ENCODE measurements at places on chromosomes 2 and 18. TPM values are rescaled to one million over a fixed set of nuclear protein-coding genes. Genes with fewer than 3 reads are reported as not detected.

GRCh38 chr2:16717477-16717876 lies 51.8 kb upstream of the CYRIA start:
- no peak for DNase-seq

DNA sequence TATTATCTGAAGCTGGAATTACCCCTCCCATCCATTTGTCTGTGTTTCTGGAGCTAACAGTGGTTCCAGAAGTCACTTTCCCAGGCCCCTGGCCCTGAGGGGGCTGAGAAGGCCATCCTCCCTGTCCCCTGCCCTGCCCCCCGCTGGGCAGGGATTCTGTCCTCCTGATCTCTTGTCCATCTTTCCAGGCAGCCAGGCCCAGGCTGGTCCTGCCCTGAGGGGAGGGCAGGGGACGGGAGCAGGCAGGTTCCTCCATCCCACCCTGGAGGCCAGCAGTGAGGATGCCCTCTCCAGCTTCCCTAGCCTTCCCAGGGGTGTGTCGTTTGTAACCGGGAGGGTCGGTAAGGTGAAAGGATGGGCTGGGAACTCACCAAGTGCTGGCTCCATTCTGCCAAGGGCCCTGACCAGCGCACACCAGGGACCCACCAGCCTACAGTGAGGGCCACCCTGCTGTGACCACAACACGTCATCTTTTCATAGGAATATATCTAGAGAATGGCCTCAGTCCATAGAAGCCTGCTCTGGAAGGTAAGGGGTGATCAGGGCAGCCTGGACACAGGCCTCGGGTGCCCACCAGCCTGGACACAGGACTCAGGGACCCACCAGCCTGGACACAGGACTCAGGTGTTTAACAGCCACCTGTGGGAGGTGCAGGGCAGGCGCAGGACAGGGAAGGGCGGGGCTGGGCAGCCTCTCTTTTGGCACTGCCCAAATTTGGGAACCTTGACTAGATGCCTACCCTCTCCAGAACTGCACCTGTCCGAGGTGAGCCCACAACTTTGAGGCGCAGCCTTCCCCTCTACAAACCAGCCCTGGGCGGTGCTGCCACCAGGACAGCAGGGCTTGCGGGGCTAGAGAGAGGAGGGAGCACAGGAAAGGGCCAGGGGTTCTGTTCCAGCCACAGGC lies 35.8 kb upstream of the GPC1 start:
- no peak for DNase-seq

GRCh38 chr2:157182834-157183396 lies 74.6 kb upstream of the GALNT5 start:
- peak; percentile 91 for DNase-seq

DNA sequence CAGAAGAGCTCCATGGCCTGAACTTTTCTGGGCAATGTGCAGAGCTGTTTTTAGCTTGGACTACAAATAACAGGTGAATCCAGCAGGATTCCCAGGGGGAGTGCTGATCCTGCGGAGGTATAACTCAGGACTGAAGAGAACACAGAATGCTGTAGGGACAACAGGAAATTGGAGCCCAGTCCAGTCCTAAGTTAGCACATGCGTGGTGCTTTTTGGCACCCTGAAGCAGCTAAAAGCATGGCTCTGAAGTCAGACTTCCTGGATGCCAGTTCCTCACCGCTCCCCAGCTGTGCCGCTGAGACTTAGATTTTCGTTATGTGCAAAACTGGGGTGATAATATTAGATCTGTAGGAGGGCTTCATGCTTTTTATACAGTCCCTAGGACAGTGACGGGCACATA lies 58.6 kb downstream of the GALR1 start:
- DNase-seq: no peak

GRCh38 chr18:11660691-11661090 lies 28.4 kb upstream of the GNAL start:
- no peak for DNase-seq

DNA sequence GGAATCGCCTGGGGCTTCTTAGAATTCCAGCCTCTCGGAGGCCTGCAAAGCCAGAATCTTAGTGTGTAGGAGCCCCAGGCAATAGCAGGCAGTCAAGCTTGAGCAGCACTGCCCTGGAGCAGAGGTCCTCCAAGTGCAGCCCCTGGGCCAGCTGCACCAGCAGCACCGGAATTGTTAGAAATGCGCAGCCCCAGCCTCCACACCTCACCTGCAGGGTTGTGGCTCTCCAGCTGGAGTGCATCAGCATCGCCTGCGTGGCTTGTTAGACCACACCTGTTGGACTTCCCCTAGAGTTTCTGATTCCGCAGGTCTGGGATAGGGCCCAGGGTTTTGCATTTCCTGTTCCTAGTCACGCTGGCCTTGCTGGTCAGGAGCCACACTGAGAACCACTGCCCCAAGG lies 100.3 kb downstream of the ASAP2 start:
- no peak for DNase-seq

GRCh38 chr2:198311020-198311419 lies 506.6 kb downstream of the PLCL1 start:
- no peak for DNase-seq

DNA sequence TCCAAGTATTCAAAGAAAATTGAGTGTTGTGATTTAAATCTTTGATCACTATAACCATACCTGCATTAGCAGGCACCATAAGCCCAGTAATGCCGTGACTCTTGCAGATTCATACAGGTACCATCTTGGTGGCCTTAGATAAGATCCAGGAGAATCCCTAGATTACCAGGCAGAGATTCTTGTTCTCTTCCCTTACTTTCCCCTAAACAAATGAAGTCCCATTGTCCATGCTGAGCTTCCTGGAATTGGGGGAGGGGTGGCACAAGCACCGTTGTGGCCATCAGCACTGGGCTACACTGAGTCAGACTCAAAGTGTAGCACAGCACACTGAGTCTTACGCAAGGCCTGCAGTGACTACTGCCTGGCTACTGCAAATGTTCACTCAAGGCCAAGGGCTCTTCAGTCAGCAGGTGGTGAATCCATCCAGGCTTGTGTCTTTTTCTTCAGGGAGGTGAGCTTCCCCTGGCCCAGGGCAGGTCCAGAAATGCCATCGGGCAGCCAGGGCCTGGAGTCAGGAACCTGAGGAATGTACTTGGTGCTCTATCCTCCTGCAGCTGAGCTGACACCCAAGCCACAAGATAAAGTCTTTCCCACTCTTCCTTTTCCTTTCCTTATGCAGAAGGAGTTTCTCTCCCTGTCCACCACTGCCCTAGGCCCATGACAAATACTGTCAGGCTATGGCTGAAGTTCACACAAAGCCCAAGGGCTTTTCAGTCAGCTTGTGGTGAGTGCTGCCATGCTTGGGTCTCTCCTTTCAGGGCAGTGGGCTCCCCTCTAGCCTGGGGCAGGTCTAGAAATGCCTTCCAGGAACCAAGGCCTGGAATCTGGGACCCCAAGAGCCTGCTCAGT lies 52.6 kb downstream of the CD28 start:
- peak; percentile 91 for DNase-seq

DNA sequence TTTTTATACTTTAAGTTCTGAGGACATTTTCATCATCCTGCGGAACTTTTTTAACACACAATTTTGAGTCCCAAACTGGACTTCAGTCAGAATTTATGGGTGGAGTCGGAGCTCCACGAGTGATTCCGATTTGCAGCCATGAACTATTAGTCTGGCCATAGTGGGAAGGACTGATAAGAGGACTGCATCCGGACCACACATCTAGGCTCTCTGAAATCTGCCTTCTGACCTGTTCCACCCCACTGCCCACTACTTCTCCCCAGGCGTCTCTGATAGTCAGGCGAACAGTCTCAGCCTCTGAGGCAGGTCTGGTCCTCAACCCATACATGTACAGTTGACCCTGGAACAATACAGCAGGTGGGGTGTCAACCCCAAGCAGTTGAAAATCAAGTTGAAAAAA lies 5.2 kb downstream of the MRPL35 start:
- DNase-seq: no peak

GRCh38 chr2:71863396-71863795 lies 284.3 kb downstream of the CYP26B1 start:
- DNase-seq: no peak

- DNase-seq: peak; percentile 93
These were observed 257.7 kb downstream of the PTGR3 start for GRCh38 chr18:74951165-74951760.

- no peak for DNase-seq
These were observed 54.9 kb downstream of the CCNT2 start for GRCh38 chr2:134973241-134974138.

DNA sequence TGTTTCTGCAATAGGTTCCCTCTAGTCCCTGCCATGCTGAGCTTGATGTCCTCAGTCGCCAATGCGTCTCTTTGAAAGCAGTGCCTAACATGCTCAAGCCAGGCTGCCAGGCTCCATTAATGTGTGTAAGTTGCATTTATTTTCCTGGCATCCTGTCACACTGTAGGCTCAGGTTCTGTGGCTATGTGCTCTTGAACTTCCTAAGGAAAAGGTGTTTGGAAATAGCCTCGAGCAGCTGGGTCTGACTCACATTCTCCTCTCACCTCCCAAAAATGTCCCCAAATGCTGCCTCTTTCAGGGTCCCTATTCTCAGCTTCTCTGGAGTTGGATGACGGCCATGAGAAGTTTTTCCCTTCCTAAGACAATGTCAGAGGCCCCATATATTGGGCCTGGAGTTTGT lies 58.0 kb upstream of the SLC14A2 start:
- peak; percentile 81 for DNase-seq

DNA sequence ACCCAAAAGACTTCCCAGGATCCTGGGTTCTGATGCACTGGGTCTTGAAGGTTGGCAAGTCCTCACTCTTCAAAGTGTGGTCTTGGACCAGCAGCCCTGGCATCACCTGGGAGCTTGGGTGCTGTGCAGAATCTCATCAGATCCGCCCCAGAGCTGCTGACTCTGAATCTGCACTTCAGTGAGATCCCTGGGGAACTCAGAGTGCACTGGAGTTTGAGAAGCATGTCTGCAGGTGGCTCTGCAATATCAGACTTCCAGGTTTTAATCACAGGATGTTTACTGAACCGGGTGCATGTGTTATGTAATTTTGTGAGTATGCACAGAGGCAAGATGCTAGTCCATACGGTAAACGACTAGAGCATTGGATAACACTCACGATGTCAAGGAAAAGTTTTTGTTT lies 58.0 kb upstream of the BOD1L2 start:
- no peak for DNase-seq

DNA sequence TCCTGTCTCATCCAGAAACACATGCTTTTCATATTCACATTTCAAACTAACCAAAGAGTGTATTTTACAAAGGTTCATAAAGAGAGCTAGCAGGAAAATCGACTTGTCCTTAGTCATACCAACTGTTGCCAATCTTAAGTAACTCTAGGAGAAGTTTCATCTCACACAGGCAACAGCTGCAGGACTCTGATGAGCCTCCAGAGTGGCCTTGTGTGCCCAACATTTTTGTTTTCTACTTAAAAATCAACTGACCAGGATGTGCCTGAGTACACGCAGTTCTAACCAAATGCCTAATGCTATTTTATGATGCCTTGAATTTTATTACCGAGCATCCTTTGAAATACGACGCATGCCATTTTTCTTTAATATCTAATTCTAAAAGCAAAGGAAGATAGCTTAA lies 595.9 kb upstream of the LRRTM4 start:
- DNase-seq: peak; percentile 11

GRCh38 chr18:43506935-43507334 lies 229.6 kb upstream of the SYT4 start:
- DNase-seq: no peak

DNA sequence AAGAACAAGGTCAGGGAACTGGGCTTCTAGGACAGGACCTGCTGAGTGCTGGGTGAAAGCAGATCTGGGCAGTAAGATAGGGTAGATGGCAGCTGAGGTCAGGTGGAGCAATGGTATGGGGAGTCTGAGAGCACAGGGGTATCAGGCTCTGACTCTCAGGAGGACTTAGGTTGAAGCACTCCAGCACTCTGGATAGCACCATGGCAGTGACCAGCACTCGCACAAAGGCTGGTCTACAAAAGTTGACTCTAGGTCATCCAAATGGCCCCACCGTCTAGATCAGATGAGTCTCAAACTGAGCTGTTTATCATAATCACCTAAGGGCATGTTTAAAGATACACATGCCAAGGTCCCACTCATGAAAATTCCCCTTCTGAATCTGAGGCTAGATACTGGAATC lies 60.1 kb downstream of the CDKL4 start:
- DNase-seq: no peak

- DNase-seq: no peak
These were observed 50.5 kb upstream of the TUBA3D start for GRCh38 chr2:131425231-131425941.

DNA sequence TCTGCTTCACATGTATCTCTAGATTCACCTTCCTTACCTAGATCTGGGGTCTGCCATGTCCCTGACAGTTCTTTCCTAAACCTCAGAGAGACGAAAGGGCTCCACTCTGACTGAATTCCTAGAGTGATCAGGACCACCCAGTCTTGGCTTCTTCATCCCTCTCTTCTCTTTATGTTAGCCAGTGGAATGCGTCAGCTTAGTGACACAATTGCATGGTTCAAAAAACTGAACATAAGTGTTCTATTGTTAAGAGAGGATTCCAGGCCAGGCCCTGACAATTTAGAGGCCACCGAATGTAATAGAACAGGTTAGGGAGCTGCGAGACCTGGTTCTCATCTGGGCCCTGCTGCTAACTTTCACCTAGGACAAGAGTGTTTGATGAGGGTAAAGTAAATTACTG lies 10.0 kb downstream of the PRELID3A start:
- DNase-seq: no peak

DNA sequence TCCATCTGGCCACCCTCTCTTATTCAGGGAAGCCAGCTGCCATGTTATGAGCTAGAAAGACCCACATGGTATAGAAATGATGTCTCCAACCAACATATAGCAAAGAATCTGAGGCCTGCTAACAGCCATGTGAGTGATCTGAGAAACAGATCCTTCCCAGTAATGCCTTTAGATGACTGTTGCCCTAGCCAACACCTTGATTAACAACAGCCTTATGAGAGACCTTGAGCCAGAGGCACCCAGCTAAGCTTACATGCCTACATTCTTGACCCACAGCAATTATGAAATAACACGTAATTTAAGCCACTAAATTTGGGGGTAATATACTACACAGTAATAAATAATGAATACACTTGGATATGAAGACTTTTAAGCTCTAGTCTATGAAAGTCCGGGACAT lies 13.0 kb downstream of the KANSL1L start:
- no peak for DNase-seq

DNA sequence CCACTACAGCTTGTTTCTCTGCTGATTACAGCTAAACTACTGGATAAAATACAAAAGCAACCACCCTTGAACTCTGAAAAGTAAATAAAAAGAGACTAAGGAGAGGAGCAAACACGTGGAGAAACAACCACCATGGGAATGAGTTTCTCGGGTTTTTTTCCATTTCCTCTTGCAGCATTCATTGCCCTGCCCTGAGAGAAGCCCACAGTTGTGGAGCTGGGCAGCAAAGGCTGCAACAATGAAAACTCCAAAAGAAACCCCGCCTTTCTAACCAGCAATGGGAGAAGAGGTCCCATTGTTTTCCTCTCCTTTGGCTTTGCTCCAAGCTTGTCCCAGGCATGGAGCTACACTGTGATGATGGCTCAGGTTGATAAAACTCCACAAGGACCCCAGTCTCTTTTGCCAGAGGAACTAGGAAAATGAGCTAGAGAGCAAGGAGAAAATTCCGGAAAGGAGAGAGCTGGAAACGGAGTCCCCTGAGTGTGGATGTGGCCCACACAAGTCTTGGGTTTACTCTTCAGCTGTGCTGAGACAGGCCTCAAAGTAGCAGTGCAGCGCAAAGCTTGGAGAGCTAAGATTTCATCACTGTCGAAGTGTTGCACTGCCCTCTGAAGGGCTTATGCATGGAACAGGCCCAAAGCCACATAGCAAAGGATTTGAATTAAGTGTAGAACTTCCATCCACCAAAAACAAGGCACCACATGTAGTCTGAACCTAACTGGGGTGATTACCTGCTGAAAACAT lies 20.9 kb downstream of the NAPG start:
- no peak for DNase-seq

GRCh38 chr2:156845806-156846558 lies 409.8 kb downstream of the GPD2 start:
- DNase-seq: peak; percentile 80

Gene METAP1D
- total RNA-seq: 7.8 TPM

Gene NT5C1B
- not detected for total RNA-seq

All from M059J (cell line).